ENCODE measurements at places on chromosomes 7 and 10.

DNA sequence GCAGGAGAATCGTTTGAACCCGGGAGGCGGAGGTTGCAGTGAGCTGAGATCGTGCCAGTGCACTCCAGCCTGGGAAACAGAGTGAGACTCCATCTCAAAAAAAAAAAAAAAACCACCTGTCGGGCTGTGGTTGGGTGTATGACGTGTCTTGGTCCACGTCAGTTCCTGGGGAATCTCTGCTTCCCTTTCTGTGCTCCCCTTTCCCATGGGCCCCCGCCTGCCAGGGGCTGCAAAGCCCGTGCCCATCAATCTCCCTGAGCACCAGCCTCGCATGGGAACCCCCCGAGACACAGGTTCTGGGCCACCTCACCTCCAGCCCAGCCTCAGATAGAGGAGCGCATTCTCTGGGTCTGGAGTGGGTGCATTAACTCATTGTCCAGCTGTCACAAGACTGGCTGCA, 2.3 kb upstream of the SH2B2 start:
- no peak for DNase-seq

DNA sequence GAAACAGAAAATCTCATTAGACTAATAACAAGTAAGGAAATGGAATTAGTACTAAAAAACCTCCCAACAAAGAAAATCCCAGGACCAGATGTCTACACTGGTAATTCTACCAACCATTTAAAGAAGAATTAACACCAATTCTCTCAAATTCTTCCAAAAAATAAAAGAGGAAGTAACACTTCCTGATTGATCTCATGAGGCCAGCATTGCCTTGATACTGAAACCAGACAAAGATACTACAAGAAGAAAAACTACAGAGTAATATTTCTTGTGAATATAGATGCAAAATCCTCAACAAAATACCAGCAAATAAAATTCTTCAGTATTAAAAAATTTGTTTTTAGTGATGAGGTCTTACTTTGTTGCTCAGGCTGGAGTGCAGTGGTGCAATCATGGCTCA, 21.3 kb downstream of the GCK start:
- DNase-seq, result no peak

DNA sequence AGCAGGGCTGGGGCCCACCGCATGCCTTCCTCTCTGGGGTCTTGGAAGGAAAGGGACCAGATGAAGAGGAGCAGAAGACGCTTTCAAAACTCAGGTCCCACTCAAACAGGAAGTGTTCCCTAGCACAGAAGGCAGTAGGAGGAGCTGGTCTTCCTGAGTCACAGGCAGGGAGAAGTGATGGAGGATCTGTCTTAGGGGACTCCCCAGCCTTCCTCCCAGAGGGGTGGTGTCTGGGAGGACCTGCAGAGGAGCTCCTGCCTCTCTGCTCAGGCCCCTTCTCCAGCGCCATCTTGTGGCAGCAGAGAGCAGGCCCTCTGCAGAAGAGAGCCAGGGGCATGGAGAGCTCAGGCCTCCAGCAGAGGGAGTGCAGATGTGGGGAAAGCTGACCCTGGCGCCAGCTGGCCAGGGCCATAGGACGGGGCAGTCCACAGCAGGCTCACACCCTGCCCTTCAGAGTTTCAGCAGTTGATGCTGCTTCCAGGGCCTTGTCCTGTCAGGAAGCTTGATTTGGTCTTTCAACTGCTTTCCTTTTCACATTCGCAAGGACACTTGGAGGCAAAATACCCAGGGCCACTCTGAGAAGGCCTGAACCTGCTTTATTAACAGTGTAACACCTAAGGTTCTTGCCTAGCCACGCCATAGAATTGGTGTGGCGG, 62.2 kb upstream of the TARP start:
- peak; percentile 84 for DNase-seq

GRCh38 chr7:99987846-99988245, 12.0 kb upstream of the AZGP1 start:
- DNase-seq, result no peak

GRCh38 chr10:35421553-35422178, 85.4 kb downstream of the CCNY start:
- DNase-seq, result no peak

- no peak for DNase-seq
These were observed 165.7 kb downstream of the GRID1 start for GRCh38 chr10:86200867-86201266.

- no peak for DNase-seq
These were observed 81.0 kb downstream of the TMEM270 start for GRCh38 chr7:73941836-73942551.

GRCh38 chr10:95262763-95263518, 27.9 kb downstream of the PDLIM1 start:
- no peak for DNase-seq

DNA sequence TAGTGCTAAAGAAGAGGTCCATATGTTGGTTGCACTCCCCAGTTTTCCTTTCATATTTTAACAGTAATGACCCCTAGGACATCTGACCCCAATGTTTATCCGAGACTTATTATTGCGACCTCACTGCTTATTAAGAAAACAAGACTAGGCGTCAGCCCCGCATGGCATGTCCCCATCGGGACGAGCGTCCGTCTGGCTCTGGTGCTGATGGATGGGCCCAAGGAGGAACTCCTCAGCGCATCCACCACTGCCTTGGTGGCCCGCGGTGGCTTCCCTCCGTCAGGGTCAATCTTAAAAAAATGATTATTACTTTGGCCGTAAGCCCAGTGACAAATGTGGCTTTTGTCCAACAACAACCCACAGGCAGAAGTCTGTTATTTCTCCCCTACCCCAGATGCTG, 40.1 kb upstream of the CXCL12 start:
- no peak for DNase-seq

DNA sequence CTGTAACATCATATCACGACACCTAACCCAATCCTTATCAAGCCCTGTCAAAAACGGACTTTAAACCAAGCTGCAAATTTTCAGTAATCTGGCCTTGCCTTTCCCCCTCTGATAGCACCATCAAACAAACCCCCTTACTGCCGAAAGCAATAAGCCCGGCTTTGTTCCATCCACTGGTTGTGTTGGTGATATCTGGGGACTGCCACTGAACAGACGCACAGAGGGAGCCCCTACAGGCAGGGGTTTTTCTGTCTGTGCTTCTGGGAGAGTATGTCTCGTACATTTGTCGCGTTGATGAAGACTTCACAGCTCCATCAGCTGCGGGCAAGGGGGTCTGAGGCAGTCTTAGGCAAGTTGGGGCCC, 550 bp upstream of the PLAU start:
- no peak for DNase-seq

DNA sequence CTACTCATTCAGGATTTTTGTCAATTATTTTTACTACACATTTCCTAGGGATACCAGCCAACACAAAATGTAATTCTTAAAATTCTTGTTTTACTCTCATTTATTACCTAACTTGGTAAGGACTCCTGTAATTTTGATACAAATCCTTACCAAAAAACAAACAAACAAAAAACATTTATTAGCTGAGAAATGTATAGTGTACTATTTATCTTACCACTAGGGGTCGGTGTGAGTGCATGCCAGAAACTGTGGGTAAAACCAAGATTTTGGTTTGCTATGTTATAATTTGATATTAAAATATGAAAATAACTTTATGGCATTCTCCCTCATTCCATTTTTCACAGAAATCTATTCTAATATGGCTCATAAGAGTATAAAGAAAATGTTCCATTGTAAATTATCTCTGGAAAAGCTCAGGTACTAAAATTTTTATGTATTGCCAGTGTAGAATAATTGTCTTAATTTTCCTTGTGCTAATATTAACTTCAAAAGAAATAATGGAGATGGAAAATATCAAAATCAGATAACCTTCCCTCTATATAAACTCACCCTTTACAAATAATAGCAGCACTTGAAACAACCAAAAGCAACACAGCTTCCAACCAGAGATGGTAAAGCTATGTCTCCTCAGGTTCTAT, 290.8 kb upstream of the PCDH15 start:
- DNase-seq, result peak; percentile 0

DNA sequence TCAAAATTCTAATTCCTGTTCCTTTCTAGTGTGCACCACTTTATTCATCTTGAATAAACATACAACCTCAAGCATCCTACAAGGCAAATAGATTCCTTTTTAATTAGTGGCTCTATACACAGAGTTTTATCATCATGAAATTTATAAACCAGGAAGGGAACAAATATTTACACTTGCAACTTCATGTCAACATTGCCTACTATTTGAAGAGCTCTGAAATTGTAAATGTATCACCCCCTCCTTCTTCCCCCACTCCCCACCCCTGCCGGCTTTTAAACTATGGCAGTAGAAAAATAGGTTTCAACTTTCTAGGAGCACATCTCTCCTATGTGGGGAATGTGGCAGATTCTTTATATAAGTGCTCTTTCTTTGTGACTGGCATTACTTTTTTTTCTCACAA, 49.6 kb downstream of the KAT6B start:
- DNase-seq, result no peak

DNA sequence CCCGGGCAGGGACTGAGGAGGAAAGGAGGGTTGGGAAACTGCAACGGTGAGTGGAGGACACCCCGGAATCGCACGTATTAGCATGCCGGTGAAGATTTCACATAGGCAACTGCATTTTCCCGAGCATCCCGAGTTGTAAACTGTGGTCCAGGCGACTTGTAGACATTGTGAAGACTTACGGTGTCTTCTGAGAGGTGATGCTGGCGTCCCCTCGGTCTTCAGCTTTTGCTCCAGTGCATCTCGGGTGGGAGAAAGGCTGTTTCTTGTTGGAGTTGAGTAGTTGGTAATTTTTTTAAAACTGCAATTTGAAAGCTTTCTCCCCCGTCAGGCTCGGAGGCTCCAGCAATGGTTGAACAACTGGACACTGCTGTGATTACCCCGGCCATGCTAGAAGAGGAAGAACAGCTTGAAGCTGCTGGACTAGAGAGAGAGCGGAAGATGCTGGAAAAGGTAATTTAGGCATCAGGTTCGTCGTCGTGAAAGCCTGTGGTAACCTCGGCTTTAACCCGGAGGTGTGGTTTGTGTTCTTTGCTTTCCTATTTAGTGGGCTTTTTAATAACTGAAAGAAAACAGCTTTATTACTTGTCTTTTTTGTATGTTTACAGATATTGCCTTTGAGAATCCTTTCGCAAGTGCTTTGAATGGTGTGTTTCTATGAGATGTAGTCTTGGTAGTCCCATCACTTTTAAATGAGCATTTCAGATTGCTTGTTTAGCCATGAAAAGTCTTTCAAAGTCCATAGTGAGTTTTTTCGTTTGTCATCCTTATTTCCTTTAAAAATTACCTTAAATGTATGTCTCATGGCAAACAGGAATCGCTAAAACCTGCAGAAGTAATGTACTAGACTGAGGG, 687 bp downstream of the HELLS start:
- DNase-seq, result peak; percentile 31

GRCh38 chr10:110358869-110359629, 54.3 kb upstream of the SMNDC1 start:
- no peak for DNase-seq

DNA sequence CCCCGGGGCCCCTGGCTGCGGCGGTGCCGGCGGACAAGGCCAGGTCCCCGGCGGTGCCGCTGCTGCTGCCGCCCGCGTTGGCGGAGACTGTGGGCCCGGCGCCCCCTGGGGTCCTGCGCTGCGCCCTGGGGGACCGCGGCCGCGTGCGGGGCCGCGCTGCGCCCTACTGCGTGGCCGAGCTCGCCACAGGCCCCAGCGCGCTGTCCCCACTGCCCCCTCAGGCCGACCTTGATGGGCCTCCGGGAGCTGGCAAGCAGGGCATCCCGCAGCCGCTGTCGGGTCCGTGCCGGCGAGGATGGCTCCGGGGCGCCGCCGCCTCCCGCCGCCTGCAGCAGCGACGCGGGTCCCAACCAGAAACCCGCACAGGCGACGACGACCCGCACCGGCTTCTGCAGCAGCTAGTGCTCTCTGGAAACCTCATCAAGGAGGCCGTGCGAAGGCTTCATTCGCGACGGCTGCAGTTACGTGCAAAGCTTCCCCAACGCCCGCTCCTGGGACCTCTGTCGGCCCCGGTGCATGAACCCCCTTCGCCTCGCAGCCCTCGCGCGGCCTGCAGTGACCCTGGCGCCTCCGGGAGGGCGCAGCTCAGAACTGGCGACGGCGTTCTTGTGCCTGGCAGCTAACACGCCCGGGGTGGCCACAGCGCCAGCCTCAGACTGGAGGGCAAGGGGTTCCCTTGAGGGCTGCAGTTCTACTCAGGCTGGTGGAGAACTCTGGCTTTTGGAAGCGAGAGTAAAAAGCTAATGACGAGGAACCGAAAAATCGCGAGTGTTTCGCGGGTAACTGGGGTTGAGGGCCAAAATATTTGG, 804 bp downstream of the FRAT1 start:
- DNase-seq, result peak; percentile 81

DNA sequence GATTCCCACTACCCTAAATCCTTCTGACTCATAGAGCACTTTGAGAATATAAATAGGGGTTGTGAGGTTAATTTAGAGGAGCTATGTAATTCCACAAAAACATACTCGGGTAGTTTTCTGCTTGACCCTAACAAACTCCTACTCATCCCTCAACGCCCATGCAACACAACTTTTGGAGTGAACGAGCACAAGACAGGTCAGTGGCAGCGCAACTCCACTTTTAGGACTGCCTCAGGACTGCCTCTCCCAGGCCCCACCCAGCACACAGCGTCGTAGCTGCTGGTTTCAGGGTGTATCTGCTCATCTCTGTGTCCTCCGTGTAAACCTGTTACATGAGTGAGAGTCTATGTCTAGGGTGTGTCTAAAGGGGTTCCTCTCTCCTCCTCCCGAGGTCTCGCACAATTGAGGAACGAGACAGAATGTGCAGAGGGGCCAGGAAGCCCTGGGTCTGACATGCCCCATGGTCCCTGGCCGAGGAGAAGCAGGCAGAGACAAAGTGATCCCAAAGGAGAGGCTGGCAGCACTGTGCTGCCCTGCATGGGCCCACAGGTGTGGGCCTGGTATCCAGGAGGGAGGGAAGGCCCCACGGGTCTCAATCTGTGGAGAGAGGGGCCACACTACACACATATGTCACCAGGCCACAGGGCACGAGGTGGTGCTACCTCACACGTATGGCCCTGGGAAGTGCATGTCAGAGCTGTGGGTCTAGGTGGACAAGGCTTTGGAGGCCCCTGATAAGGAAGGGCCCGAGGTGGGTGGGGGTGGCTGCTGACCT, 45.5 kb downstream of the CAMK2B start:
- no peak for DNase-seq

DNA sequence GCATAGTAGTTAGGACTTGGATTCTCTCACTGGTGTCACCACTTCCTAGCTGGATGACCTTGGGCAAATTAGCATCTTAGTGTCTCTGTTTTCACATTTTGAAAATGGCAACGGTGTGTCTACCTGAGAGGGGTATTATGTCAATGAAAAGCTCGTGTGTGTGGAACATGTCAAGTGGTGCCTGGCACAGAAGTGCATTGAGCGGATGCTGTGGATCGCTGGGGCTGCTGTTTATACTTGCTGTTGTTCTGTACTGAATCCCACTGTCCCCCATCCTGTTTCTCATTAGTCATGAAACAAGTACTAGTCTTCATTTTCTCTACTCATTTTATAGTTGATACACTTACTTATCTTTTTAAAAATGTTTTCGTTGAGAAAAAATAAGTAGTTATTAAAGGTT, 26.1 kb downstream of the RBM33 start:
- no peak for DNase-seq

DNA sequence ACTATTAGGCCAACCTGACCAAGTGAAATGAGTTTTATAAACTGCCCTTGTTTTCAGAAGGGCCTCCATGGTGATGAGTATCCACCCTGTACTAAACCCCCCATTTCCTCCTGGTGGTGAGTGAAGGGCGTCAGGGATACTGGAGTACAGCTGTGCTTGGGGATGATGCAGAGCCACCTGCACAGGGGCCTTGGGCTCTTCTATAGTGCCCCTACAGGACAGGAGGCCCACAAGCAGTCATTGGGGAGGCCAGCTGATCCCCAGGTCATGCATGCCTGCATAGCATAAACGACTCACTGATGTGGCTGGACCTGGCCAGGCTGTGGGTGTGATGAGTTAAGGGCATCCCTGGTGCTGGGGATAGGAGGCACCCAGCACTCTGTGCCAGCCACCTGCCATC, 114.1 kb upstream of the CELF2 start:
- DNase-seq, result no peak

Measured in erythroblast (primary cell).